ENCODE measurements at places on chromosomes 16 and 17. TPM values are rescaled to one million over a fixed set of nuclear protein-coding genes. Genes with fewer than 3 reads are reported as not detected.

GRCh38 chr17:4872786-4873185 lies 26.6 kb upstream of the C17orf107 start:
- no peaks in the 10 kb centered on the region for H3K27me3 ChIP-seq
- peak overlapping the region; percentile 14 for H3K27ac ChIP-seq
- no peaks in the 10 kb centered on the region for H3K4me1 ChIP-seq
- peaks cover 3% of the 10 kb centered on the region for H3K36me3 ChIP-seq
- no peak overlapping the region for H3K4me3 ChIP-seq

DNA sequence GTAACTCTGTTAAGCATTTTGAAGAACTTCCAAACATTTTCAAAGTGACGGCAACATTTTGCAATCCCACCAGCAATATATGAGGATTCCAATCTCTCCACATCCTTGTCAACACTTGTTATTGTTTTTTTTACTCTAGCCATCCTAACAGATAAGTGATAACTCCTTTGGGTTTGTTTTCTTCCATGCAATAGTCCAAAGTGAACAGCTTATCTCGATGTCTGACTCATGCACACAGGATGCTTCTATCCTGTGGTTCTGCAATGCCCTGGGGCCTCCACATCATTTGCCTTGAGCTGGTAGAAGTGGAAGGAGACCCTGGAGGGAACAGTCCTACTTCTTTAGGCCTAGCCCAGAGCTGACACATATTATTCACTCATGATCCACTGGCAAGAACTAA lies 13.0 kb downstream of the TLE7 start:
- peaks cover 49% of the 10 kb centered on the region for H3K27me3 ChIP-seq
- H3K27ac ChIP-seq: no peak overlapping the region
- no peak overlapping the region for H3K4me3 ChIP-seq
- DNase-seq: no peak
- peaks cover 4% of the 10 kb centered on the region for H3K4me1 ChIP-seq
- H3K36me3 ChIP-seq: no peaks in the 10 kb centered on the region

DNA sequence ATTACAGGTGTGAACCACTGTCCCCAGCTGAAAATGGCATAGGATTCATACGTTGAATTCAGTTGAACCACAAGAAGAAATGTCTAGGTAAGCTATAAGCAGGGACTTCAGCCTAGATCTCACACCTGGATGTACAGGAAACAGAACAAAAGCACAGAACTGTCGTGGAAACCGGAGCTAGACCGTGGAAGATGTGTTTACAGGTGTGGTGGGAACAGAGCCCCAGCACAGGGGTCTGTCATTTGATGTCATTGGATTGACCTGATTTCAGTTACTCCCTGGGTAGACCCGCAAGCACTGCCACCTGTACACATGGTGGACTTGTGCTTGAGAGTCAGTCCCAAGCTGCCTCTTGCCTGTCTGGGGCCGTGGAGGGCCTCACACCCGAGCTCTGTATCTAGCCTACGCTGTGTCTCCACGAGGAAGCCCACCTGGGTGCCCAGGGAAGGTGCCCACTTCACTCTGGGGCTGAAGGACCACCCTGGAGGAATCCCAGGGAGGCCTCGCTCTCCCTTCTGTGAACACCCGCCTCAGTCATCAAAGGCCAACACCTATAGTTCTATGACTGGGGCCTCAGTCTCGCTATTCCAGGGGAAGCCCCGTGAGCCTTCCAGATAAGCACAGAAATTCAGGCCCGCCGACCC lies 32.2 kb upstream of the MLKL start:
- H3K27ac ChIP-seq: peak overlapping the region; percentile 44
- DNase-seq: no peak
- peaks cover 11% of the 10 kb centered on the region for H3K27me3 ChIP-seq
- H3K4me3 ChIP-seq: no peak overlapping the region

- H3K4me3 ChIP-seq: no peak overlapping the region
- no peak for DNase-seq
- no peaks in the 10 kb centered on the region for H3K36me3 ChIP-seq
- H3K27me3 ChIP-seq: no peaks in the 10 kb centered on the region
Measured at GRCh38 chr17:53353919-53354351, 468.8 kb upstream of the KIF2B start.

GRCh38 chr17:35731239-35731916 lies at the start of gene RASL10B:
TSS of gene RASL10B (plus strand) at chr17:35731639. CDS start at chr17:35735185, 3,546 bp downstream.
- H3K4me3 ChIP-seq: peak within 1 kb of the TSS; percentile 86
- H3K27ac ChIP-seq: peak within 1 kb of the TSS; percentile 85
- peak; percentile 40 for DNase-seq

- no peak for DNase-seq
- peaks cover 17% of the 10 kb centered on the region for H3K4me1 ChIP-seq
- peaks cover 5% of the 10 kb centered on the region for H3K27me3 ChIP-seq
Measured at GRCh38 chr16:88773812-88774291, 11.2 kb downstream of the PIEZO1 start.

GRCh38 chr17:49198211-49198610 lies 12.2 kb downstream of the GNGT2 start:
- DNase-seq: no peak
- no peaks in the 10 kb centered on the region for H3K36me3 ChIP-seq
- no peak overlapping the region for H3K4me3 ChIP-seq
- H3K27me3 ChIP-seq: peaks cover 19% of the 10 kb centered on the region
- H3K4me1 ChIP-seq: peaks cover 1% of the 10 kb centered on the region

- peaks cover 27% of the 10 kb centered on the region for H3K4me1 ChIP-seq
- no peaks in the 10 kb centered on the region for H3K27me3 ChIP-seq
- H3K36me3 ChIP-seq: no peaks in the 10 kb centered on the region
- no peak for DNase-seq
Measured at GRCh38 chr16:11359370-11359769, 14.1 kb downstream of the RMI2 start.

GRCh38 chr16:29029168-29029994 lies 44.5 kb downstream of the LAT start:
- H3K36me3 ChIP-seq: no peaks in the 10 kb centered on the region
- H3K4me3 ChIP-seq: no peak overlapping the region
- H3K27ac ChIP-seq: no peak overlapping the region

DNA sequence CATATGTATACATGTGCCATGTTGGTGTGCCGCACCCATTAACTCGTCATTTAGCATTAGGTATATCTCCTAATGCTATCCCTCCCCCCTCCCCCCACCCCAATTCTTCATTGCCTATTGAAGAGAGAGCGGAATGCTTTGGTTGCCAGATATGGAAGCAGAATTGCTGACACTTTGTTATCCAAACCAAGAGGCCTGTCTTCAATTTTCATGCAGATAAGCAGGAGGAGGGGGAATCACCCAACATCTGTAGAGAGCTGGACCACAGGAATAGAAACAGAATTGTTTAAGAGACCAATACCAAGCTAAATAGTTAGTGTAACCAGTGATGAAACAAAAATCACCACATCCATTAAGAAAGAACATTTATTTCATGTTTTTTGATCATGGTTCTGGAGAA lies 7.1 kb downstream of the ASPA start:
- no peaks in the 10 kb centered on the region for H3K36me3 ChIP-seq
- H3K27ac ChIP-seq: no peak overlapping the region
- H3K4me3 ChIP-seq: no peak overlapping the region
- H3K27me3 ChIP-seq: no peaks in the 10 kb centered on the region
- H3K4me1 ChIP-seq: peaks cover 17% of the 10 kb centered on the region
- DNase-seq: no peak

DNA sequence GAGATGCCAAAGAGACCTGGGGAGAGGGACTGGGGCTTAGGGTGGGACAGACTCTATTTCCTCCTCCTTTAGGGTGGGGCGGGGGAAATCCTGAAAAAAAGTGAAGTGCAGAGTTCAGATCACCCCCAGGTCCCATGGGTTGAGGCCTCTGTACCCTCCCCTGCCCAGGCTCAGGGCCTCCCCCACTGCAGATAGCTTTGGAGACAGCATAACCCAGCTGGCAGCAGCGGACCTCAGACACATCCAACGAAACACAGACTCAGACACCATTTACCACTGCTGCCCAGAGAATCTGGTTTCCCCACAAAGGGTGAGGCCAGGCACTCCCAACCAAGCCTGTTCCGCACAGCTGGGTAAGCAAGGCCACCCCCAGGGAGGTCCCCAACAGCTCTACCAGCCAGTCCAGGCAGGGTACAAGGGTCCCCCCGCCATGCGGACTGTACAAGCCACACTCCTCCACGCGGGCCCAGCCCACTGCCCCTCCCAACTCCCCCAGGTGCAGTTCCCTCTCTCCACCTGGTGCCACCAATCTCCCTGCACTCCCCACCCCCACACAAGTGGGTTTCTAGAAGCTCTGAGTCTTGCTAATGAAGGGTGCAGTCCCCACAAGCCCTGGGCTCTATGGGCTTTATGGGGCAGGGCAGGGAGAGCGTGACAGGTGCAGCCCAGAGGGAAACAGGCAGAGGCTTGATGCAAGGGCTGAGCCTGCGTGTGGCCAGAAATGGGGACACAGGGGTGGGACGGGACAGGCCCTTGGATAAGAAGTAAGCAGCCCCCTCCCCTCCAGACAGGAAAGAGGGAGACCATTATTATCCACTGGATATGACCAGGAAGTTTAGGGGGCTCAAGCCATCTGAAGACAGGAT lies 8.9 kb downstream of the RHBDF2 start:
- peaks cover 9% of the 10 kb centered on the region for H3K27me3 ChIP-seq
- H3K4me3 ChIP-seq: no peak overlapping the region
- no peak for DNase-seq
- no peaks in the 10 kb centered on the region for H3K36me3 ChIP-seq
- H3K4me1 ChIP-seq: peaks cover 5% of the 10 kb centered on the region

DNA sequence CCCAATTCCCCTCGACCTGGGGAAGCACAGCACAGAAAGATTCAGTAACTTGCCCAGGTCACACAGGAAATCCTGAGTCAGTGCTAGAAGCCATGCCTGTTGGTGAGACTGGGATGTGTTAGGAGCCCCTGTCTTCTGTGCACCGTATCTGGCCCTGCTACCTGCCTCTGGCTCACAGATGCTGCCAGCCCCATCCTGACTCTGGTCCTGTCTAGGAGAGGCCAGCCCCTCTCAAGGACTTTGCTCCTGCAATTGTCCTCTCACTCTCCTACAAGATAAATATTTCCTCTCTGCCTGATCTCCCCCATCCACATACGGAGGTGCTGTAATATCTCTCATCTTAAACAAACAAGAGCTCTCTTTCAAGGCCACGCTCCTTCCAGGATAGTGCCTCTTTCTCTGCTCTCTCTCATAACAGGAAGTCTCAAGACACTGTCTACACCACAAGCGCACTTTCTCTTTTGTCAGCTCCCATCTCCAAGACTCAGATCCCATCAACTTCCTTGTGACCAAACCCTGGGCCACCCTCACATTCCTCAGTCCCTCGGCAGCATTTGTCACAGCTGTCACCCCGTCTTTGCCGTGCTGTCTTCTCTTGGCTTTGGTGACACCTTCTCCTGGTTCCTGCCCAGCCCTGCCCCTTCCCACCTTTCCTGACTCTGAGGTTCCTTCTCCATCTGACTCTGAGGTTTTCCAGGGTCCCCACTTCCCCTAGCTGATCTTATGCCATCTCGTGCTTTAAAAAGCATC lies 1.9 kb downstream of the SLC13A2 start:
- H3K4me1 ChIP-seq: peaks cover 36% of the 10 kb centered on the region
- DNase-seq: no peak
- no peaks in the 10 kb centered on the region for H3K27me3 ChIP-seq
- no peak overlapping the region for H3K4me3 ChIP-seq

DNA sequence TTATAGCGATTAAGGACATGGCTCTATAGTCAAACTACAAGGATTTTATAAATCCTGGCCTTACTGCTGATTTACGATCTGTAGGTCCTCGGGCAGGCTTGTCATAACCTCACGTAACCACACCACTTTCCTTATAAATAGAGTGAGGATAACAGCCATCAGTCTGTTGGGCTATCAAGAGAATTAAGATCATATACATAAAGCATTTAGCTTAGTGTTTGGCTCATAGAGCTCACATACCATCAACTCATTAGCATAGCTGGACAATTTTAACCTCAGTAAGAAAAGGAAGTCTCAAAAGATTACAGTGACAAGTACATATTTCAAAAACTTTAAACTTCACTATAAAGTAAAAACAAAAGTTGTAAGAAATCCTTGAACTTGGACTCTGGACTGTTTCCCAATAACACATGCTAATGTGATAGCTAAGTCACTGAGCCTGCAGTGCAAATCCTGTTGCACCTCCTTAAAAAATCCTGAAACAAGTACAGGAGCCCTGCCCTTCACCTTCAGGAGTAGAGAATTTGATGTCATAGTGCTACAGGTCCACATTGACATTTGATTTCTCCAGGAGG lies 20.8 kb upstream of the CLEC3A start:
- H3K4me1 ChIP-seq: peaks cover 2% of the 10 kb centered on the region
- no peak overlapping the region for H3K4me3 ChIP-seq
- H3K36me3 ChIP-seq: no peaks in the 10 kb centered on the region
- DNase-seq: no peak

DNA sequence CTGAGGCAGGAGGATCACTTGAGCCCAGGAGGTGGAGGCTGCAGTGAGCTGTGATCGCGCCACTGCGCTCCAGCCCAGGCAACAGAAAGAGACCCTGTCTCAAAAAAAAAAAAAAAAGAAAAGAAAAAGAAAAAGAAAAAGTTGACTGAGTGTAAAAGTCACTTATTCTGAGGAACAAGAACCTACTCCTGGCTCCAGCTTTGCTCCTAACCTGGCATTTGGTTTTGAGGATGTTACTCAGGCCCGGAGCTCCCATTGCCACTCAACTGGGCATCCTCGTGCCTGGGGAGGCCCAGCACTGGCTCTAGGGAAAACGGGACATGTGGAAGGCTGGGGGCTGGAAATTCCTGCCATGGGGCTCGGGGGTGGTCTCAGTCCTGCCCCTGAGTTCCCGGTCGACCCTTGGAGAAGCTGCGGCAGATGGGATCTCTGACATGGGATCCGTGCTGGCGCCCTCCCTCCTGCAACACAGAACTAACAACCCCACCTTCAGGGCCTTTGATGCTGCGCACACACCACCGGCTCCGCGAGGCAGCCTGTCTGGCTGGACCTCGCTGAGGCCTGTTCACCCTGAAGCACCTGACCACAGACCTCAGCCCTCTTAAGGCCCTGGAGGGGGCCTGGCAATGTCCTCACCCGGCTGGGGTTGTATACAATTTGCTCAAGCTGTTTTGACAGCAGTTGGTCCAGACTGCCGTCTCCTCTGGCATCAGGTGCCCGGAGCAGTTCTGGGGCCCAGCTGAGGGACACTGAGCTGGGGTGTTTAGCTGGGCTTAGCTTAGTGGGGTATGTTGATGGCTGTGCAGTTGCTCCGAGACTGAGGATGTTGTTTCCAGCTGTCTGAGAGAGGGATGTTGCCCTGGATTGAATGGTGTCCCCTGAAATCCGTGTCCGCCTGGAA lies 12.3 kb downstream of the CD7 start:
- no peak overlapping the region for H3K4me3 ChIP-seq
- peak overlapping the region; percentile 24 for H3K27ac ChIP-seq
- no peaks in the 10 kb centered on the region for H3K36me3 ChIP-seq
- DNase-seq: no peak

GRCh38 chr16:79593074-79593531 lies 7.4 kb downstream of the MAF start:
- peaks cover 26% of the 10 kb centered on the region for H3K27me3 ChIP-seq
- no peak for DNase-seq
- no peak overlapping the region for H3K27ac ChIP-seq
- peaks cover 3% of the 10 kb centered on the region for H3K36me3 ChIP-seq
- peak overlapping the region; percentile 3 for H3K4me3 ChIP-seq

- peaks cover 1% of the 10 kb centered on the region for H3K36me3 ChIP-seq
- peak overlapping the region; percentile 88 for H3K4me3 ChIP-seq
- no peaks in the 10 kb centered on the region for H3K27me3 ChIP-seq
- peak overlapping the region; percentile 96 for H3K27ac ChIP-seq
- no peak for DNase-seq
- H3K4me1 ChIP-seq: peaks cover 8% of the 10 kb centered on the region
Measured at GRCh38 chr17:1515640-1516387, 598 bp downstream of the INPP5K start.

ABCA9 gene
- total RNA-seq: 0.14 TPM

KCNG4 gene
- not detected for total RNA-seq

TBX4 gene
- not detected for total RNA-seq

SEC14L5 gene
- total RNA-seq: 1.8 TPM

KRT28 gene
- total RNA-seq: not detected

TMED6 gene
- total RNA-seq: 2.6 TPM

TBC1D3E gene
- not detected for total RNA-seq

RNF222 gene
- not detected for total RNA-seq

KRT17 gene
- 0.46 TPM for total RNA-seq
